ENCODE measurements at places on chromosomes 5 and 9. TPM values are rescaled to one million over a fixed set of nuclear protein-coding genes. Genes with fewer than 3 reads are reported as not detected.

Gene FCN2
- not detected for total RNA-seq

Gene NUDCD2
- total RNA-seq = 5.2 TPM

Gene ADRA1B
- total RNA-seq = 1.6 TPM

Gene EXOC3
- total RNA-seq = 50.0 TPM

Gene CDC25C
- total RNA-seq = not detected

Data from omental fat pad (tissue), 4 donors.